Left forelimb (tissue), 1 donor: ENCODE measurements at places on chromosomes 1 and 21.

- no peak for DNase-seq
Observed at GRCh38 chr21:41054018-41054578, 113.9 kb upstream of the BACE2 start.

DNA sequence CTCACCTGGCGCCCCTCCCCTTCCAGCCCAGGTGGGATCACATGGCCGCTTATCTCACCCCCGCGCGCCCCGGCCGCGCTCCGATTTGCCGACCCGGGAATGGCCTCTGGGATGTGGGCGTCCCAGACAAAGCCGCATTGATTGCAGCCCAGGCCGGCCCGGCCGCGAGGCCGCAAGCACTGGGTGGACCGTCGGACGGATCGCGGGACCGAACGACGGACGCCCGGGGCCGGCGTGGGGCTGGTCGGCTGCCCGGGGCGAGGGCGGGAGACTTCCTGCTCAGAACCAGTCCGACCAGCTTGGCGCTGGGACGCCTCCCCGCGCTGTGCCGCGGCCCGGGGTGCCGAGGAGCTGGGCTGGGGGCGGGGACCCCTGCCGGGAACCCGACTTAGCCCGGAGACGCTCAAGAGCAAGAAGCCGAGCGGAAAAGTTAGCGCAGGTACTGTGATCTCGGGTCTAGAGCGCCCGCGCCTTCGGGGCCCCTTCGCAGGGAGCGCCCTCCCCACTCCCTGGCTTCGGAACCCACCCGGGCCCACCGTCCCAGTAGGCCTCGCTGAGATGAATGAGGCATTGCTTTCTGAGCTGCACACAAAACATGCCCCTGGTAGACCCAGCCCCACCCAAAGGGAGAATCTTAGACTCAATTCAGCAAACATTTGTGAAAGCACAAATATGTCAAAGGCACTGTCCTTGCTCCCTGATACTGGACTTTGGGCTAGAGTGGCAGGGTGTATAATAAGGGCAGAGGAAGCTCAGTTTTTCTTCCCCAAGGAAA lies 415 bp upstream of the LAD1 start:
- no peak for DNase-seq

GRCh38 chr1:41449326-41449921 lies 35.1 kb downstream of the EDN2 start:
- DNase-seq, result no peak

DNA sequence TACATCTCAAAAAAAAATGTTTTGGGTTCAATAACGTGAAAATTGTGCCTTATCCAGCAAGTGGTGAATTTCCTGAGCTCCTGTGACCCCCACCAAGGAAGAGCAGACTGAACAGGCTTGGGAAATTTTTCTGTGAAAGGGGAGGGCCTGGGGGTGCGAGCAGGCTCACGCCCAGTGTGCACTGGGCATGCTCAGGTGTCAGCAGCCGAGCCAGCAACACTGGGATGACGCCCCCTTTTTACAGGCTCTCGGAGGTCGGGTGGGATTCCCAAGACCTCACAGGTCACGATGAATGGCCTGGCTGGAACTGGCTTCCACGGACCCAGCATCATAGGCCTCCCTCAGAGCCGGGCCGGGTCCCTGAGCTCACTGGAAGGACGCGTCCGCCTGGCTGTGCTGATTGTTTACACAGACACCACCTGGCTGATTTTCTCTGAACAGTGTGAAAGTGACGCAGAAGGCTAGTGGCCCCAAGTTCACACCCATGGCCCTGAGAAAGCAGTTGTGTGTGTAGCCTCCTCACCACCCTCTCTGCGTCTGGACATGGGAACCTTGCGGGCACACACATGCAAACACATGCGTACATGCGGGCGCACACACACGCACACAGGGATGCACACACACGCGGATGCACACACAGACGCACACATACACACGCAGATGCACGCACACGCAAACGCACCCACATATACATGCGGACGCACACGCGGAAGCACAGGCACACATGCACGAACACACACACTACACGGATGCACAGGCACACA lies 9.2 kb downstream of the CSTB start:
- DNase-seq, result no peak

GRCh38 chr1:20081353-20081810 lies 11.4 kb downstream of the PLA2G5 start:
- no peak for DNase-seq
